ENCODE measurements at places on chromosomes 6 and 20.
A peak's percentile ranks its signal among the peaks of the same experiment; 100 is the strongest.

DNA sequence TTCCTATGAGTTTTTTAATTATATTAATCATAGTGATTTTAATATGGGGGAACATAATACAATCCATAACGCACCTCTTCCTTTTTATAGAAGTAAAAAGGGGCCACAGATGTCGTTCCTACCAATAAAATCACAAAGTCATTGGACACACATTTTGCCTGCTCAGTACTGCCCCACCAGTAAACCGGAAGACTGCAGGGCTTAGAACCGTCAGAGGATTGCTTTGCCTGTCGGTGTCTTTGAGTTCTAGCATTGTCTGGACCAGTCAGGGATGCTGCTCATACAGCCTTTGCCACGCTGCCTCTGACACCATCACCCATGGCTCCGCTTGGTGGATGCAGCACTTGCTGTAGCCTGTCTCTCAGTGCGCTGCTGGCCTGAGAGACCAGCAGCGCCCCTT is 853.6 kb downstream of the C6orf118 start:
- DNase-seq = no peak

- DNase-seq = no peak
Observed at GRCh38 chr20:35820715-35821114, 48.9 kb downstream of the PHF20 start.

- DNase-seq = no peak
Observed at GRCh38 chr6:14889611-14890593, 356.0 kb upstream of the JARID2 start.

DNA sequence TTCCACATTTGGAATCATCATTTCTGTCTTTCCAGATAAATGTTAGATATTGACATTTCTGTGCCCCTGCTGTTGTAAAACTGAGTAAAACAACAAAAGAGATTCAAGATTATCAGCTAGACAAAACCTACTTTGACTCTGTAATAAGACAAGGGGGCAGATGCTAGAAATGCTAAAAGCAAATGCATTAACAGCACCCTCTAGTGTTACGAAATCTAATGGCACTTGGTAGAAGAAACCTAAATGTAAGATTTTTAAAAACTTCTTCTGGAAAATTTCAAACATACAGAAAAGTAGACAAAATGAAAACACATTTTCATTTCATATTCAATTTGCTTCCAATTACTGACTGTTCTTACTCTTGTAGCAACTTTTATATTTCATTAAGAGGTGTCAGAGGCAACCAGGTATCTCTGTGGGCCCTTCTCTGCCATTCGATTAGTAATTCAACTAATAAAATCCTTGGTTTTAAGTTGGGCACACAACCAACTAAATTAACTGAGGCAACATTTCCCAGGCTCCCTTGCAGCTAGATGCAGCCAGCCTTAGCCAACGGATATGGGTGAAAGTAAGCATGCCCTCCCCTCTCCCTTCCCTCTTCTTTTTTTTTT is 45.0 kb downstream of the SLC23A2 start:
- no peak for DNase-seq

GRCh38 chr20:41175727-41176330 is 38.5 kb downstream of the PLCG1 start:
- no peak for DNase-seq

GRCh38 chr6:27836783-27837624 is 75.2 kb downstream of the OR2B2 start:
- peak; percentile 21 for DNase-seq

GRCh38 chr20:37921341-37921929 is 18.5 kb downstream of the VSTM2L start:
- DNase-seq = no peak

- DNase-seq = no peak
Observed at GRCh38 chr6:118783931-118784550, 109.9 kb upstream of the ASF1A start.

GRCh38 chr6:137846274-137846673 is 20.8 kb upstream of the TNFAIP3 start:
- no peak for DNase-seq

DNA sequence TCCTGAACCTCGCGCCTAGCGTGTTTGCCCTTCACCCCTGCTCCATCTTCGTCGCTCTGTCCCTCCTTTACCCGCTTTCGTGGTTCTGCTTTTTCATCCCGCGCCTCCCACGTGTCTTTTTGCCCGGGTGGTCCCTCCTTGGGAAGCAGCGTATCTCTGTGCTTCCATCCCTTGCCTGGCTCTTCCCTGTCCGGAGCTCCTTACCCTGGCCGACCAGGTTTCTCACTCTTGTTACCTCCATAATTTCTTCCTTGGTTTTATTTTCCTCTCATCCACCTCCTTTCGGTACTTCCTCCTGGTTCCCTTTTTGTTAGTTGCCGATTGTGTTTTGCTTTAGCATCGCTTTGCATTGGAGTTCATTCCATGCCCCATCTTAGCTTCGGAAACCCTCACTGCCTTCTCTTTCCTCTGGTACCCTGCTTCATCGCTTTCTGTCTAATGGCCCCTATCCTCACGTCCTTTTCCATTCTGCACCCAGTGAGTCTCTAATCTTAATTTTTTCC is 735 bp downstream of the FAM135A start:
- DNase-seq = no peak

DNA sequence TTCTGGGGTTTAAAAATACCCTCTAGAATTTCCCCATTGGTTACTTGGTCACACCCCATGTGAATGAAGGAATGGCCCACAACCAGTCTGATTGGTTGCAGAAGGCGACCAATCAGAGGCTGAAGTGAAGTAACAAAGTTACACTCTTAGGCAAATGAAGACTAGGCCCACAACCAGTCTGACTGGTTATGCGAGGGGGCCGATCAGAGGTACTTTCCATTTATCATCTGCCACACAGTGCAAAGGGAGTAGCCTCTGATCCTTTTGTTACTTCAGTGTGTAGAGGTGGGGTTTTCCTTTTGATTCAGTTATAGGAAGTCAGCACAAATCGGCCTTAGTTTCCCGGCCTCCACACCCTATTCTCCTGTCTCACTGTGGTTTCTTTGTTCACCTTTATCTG is 61.2 kb upstream of the SGK1 start:
- DNase-seq = no peak

GRCh38 chr6:41155132-41155805 is 1.1 kb upstream of the TREML1 start:
- no peak for DNase-seq

DNA sequence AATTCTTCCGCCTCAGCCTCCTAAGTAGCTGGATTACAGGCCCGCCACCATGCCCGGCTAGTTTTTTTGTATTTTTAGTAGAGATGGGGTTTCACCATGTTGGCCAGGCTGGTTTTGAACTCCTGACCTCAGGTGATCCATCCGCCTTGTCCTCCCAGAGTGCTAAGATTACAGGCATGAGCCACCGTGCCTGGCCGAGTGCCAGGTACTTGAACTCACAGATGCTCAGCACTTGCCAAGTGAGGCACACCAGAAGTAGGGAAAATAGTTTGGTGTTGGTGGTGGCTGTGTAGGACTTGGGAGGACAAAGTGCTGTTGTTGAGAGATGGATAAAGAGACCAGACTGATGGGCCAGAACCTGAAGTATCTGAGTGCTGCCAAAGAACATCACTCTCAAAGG is 40.0 kb upstream of the MBOAT1 start:
- no peak for DNase-seq

- no peak for DNase-seq
Observed at GRCh38 chr20:35318502-35319157, 26.4 kb upstream of the FAM83C start.

DNA sequence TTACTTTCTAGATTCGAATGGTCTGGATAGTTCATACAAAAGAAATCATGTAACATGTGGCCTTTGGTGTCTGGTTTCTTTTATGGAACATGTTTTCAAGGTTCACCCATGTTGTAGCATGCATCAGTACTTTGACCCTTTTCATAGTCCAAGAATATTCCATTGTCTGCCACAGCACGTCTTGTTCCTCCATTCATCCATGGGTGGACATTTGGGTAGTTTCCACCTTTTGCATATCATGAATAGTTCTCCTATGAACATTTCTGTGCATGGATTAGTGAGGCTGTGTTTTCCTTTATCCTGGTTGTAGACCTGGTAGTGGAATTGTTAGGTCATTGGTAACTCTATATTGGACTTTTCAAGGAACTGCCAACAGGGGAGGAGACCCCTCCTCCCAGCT is 31.7 kb downstream of the GSTA3 start:
- DNase-seq = no peak

- DNase-seq = no peak
Observed at GRCh38 chr20:57829805-57830514, 120.1 kb upstream of the PMEPA1 start.

DNA sequence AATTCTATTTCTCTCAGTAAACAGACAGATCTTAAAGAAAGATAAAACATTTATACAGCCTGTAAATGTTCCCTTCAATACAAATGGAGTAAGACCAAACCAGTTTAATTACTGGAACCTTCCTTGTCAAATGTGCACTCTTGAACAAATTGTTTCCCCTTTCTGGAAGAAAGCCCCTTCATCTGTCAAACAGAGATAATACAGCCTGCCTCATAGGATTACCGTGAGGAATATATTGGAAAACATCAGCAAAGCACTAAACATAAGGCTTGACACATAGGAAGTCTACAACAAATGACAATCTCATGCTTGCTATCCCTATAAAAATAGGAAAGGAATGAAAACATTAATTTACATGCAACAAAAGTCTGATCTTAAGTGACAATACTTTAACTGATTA is 173.8 kb downstream of the PTPRK start:
- DNase-seq = no peak

GRCh38 chr20:63106765-63107448 is 100.1 kb upstream of the BHLHE23 start:
- no peak for DNase-seq

- DNase-seq = no peak
Observed at GRCh38 chr20:43450841-43451799, 6.6 kb upstream of the SRSF6 start.

GRCh38 chr6:124970243-124970642 is 8.0 kb downstream of the RNF217 start:
- DNase-seq = no peak

- no peak for DNase-seq
Observed at GRCh38 chr6:24501914-24502313, 7.1 kb downstream of the ALDH5A1 start.

- no peak for DNase-seq
Observed at GRCh38 chr6:134517145-134517658, 199.3 kb upstream of the SGK1 start.

- no peak for DNase-seq
Observed at GRCh38 chr6:38055203-38055589, 235.7 kb downstream of the ZFAND3 start.

DNA sequence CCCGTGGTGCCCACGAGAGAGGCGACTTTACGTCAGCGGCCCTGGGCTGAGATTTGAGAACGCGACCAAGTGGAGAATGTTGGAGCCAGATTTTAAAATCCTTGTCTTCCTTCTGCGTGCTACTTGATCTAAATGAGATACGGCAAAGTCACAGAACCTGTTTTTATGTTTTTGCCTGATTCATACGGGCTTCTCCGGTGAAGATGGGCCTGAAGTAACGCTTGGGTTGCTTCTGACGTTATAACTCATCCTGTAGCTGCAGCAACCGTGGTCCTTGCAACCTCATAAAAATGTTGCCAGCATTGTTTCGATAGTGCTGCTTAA is 462 bp upstream of the SLC35B3 start:
- no peak for DNase-seq

- no peak for DNase-seq
Observed at GRCh38 chr6:151284012-151284411, 44.2 kb downstream of the AKAP12 start.

Measured in activated T-helper 1 cell treated with anti-CD3 and anti-CD28 coated beads, Interleukin-2, amount 50 U/mL, for 16 hours (primary cell).